Cerebellar nuclear complex (tissue), 1 donor: ENCODE measurements at places on chromosomes 1 and 21.
A peak's percentile ranks its signal among the peaks of the same experiment; 100 is the strongest.

DNA sequence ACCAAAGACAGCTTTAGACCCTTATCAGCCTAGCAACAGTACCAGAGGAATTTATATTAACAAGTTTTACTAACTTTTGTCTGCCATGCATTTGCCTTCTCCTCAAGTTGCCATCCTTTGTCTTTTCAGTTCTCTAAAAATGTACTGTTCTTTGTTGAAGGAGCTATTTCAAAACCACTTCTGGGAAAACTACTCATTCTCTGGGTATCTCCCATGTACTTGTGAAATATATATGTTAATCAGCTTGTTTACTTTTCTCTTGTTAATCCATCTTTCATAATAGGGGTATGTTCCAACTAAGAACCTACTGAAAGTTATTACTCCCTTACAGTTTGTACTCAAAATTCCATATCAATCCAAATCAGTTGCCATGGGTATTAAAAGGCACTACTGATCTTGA is 16.3 kb downstream of the DPYD start:
- DNase-seq: no peak

GRCh38 chr1:213979751-213980586 is 7.8 kb upstream of the PROX1 start:
- no peak for DNase-seq

DNA sequence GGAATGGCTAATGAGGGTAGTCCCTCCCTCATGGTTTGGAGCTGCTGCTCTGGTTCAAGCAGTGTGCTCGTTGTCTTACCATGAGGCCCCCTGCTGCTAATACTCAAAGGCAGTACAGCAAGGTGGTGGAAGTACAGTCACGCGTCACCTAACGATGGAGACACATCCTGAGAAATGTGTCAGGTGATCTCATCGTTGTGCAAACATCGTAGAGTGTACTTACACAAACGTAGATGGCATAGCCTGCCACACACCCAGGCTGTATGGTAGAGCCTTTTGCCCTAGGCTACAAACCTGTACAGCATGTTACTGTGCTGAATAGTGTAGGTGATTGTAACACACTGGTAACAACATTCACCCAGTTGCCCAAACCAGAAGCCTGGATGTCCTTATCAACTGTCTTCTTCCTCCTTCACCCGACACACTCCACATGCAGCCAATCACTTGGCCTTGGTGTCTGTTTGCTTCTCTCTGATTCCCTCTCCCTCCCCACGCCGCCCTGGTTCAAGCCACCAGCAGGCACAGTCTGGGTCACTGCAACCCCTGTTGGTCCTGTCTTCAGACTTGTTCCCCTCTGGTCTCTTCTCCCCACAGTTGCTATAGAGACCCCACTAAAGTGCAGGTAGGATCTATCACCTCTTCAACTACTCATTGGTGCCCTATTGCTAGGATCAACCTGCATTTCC is 6.0 kb upstream of the KCNA2 start:
- DNase-seq: no peak

GRCh38 chr1:143665606-143666005 is 306.2 kb downstream of the FAM72C start:
- no peak for DNase-seq

- DNase-seq: peak; percentile 45
Observed at GRCh38 chr1:28877132-28877781, 37.1 kb upstream of the EPB41 start.
